ENCODE measurements at places on chromosomes 11 and 22.

- no peak for DNase-seq
Measured at GRCh38 chr22:33109514-33110430, 51.6 kb upstream of the SYN3 start.

DNA sequence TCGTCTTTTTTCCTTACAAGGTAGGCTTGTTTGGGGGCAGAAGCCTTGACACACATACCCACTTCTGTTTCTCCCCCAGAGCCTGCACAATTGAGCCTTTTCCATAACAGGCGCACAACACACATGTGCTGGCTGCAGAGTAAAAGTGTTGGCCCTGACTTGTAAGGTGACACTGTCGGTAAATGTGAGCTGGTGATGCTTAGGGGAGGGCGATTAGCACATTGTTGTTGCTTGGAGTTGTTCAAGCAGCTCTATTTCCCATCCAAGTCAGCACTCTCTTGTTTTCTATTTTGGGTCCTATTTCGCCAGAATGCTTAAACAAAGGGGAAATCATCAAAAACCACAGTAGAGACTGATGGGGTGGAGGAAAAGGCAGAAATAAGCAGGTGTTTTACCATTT, 51.9 kb upstream of the PTPRJ start:
- no peak for DNase-seq

GRCh38 chr11:10778217-10778970, 27.3 kb downstream of the CTR9 start:
- DNase-seq: no peak

GRCh38 chr11:47536915-47537314, 16.0 kb downstream of the CELF1 start:
- DNase-seq: no peak

DNA sequence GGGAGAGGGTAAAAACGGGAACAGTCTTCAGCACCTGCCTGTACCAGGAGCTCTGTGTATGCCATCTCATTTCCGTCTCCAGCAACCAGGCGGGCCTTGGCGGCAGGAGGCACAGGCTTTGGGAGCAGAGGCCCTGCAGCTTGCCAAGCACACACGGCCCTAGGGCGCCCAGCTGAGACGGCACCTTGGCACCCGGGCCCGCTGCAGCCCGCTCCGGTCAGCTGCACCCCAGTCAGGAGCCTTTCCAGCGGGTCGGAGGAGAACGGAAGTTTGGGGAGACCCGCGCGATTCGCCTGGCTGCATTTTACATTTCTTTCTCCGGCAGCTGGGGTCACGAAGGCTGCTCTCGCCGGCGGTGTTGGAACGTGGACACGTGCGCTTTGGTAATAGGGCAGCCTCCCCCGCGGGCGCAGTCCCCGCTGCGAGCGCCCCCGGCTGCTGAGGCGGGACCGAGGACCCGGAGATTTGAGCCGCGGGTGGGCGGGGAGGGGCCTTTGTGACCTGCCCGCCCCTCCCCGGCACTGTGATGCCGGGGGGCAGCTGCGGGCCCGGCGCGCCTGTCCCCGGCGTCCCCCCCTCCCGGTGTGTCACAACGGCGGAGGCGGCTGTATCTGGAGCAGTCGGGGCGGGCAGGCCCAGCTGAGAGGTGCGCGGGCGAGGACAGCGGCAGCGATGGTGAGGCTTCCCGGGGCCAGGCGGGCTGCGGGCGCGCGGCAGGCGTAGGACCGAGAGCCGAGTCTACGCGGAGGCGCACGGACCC, at the start of gene TUBA8:
Gene TUBA8 (plus strand): TSS at position 616 of the 760 bp plus-strand sequence. CDS start 57 bp downstream, at position 673.
- DNase-seq: no peak

GRCh38 chr11:12865863-12866595, 143.1 kb upstream of the RASSF10 start:
- no peak for DNase-seq

DNA sequence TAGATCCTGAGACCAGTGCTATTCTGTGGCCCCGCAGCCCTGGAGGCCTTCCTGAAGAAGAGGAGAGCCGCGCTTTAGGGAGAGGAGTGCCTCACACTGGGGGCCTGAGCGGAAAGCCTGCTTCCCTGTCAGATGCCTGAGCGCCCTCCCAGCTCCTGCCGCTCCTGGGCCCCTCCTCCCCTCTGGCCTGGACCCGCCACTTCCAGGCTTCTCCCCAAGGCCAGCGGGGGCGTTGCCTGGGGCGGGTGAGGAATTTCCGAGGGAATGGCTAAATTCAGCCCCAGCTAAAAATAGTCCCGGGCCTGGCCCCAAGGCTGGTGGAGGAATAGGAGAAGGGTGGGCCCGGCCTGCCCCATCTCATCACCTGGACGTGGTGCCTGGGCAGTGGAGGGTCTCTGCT, 15.4 kb downstream of the ARHGEF17 start:
- DNase-seq: peak; percentile 81

GRCh38 chr22:33835265-33835664, 85.0 kb downstream of the LARGE1 start:
- DNase-seq: no peak

- DNase-seq: no peak
Measured at GRCh38 chr11:34340653-34341052, 17.2 kb downstream of the ABTB2 start.

GRCh38 chr22:24290459-24290858, 19.8 kb downstream of the SPECC1L start:
- DNase-seq: no peak

DNA sequence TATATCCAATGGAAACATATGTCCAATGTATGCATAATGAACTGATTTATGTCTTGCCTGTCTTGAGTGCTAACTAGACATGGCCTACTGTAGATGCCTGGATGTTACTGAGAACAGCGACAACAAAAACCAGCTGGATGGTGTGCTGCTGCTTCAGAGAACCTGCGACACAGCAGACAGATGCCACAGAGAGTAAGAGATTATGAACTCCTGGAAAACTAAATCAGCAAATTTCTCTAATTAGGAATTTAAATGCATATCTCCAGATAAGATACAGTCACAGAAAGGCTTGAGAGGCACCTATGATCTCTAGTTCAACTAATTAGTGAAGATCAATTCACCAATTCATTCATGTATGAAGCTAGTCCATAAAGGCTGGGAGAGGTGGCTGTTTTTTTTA, 1508.0 kb upstream of the TENM4 start:
- DNase-seq: no peak

DNA sequence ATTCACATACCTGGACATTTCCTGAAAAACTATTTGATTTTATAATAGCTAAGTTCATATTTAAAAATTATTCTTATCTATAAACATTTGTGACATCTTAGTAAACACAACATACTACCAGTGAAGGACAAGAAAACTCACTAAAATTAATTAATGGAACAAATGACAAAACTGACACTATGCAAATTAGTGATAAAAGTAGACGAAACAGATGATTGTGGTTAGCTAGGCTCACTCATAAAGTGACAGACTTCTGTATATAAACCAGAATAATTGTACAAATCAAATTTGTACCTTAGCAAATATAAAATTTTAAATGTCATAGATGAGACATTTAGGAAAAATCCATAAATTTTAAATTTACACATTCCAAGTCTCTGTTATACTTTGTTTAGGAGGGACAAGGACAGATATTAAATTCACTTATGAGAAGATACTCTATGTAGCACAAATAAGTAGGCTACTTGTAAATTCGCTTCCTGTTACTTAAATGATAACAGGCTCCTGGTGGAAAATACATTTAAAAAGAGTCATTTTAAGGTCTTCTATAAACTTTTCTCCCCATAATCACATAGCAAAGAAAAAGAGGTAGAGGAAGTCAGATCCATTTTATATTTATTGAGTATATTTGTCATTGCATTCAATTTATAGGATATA, 81.2 kb downstream of the KIF18A start:
- no peak for DNase-seq

DNA sequence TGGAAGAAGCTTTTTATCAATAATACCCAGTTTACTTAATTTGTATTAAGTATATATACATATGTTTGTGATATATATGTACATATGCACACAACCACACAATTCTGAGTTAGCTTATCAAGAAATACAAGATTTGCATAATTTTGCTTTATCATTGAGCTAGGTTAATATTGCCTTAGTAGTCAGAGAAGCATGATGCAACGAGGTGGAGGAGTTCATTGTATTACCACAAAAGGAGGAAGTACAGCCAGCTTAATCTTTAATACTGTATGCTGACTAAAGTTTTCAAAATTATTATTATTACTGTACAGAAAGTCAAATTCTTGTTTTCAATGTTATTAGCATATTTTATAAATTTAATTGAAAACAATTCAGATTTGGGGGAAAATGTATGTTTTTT, 278.4 kb upstream of the PDGFD start:
- DNase-seq: peak; percentile 60

DNA sequence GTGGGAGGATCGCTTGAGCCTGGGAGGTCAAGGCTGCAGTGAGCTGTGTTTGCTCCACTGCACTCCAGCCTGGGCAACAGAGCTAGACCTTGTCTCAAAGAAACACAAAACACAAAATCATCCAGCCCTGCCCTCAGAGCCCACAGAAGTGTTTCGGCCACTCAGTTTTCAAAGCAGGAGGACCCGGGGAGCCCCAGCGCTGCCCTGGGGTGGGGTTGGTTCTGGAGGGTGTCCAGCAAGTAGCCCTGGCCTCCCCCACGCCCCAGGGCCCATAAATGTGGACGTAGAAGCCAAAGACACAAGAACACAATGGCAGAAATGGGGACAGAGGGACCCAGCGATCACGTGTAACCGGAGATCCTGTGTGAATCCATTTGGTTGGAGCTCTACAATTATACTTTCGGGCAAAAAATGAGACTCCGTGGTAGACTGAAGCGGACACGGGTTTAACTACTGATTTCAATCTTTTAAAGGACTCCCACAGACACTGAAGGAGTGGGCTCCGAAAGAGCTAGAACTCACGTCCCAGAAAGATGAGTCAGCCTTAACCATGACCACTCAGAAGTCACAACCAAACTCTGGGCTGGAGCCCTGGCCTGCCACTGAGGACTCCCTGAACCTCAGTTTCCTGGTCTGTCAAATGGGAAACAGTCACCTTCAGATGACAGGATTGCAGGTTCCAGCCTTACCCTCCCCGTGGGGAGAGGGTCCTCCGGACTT, 9.0 kb upstream of the CYTH4 start:
- peak; percentile 16 for DNase-seq

- DNase-seq: no peak
Measured at GRCh38 chr11:3199537-3200295, 18.9 kb downstream of the MRGPRG start.

DNA sequence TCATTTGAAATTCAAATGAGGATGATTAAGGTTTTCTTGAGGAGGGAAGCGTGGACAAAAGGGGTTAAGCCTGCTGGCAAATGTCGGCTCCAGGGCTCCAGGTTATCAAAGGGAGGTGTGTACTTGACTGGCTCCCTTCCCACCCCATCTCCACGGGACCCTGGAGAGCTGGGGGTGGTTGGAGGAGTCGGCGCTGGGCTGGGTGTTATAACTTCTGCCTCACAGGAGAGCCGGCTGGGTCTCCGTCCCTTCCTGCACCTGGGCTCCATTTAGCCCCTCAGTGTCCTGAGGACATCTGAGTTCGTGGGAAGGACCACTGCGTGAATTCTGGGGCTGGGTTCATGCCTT, 15.6 kb downstream of the POU2F3 start:
- DNase-seq: no peak

DNA sequence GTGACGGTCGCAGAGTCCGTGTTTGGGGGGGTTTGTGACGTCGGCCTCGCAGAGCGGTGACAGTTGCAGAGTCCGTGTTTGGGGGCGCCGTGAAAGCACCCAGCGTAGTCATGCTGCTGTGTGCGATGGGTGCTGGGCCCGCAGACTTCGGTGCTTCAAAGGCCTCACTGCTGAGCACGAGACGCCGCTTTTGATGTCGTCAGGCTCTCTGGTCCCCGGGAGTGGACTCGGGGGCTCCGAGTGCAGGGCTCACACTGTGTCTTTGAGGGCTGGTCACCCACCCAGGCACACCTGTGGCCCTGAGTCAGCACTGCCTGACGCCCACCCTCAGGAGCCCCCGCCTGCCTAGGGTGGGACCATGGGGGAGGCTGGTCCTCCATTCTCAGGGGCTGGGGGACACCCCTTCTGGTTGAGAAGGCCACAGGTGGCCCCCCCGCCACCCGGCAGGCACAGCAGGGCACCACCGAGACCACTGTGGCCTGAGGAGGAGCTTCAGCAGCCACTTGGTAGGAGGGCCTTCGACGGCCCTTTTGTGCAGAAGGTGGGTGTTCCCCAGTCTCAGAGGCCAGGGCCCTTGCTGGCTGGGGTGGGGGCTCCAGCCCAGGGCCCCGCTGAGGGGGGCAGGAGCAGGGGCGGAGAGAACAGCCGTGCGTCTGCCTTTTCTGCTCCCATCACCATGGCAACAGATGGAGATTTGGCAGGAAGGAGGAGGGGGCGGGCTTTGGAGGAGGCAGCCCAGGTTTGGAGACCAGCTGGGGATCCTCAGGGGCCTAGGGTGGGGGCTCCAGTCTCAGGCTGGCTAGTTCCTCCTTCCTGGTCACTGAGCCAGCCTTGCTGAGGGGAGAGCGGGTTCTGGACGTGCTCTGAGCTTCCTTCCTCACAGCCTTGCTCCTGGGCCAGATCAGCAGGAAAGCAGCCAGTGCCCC, 20.9 kb downstream of the BRSK2 start:
- no peak for DNase-seq

DNA sequence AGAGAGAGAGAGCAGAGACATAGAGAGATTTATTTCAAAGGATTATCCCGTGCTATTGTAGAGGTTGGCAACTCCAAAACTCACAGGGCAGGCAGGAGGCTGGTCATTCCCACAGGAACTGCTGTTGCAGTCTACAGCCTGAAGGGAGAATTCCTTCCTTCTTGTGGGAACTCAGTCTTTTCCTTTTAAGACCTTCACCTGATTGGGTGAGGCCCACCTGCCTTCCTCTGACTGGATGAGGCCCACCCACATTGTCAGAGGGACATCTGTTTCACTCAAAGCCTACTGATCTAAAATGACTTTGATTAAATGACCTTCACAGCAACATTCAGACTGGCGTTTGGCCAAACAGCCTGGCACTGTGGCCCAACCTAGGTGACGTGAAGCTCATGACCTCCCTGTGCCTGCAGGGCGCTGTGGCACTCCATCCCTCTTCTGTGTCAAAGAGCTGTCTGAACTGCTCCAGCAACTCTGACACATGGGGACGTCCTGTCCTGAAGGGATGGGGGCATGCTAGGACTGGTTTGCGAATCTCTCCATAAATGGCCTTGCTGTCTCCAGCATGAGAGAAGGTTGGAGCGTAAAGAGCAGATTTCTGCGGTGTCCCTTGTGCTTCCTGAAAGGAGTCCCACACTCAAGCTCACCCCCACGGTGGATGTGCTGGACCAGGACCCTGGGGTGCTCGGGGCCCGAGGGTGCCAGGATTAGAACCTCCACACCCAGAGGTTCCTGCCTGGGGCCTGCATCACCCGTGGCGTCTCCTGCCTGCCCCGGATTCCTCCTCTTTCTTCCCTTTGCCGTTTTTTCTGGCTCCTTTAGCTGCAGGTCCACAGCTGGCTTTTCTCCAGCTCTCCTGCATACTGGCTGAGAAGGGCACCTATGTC, 20.7 kb downstream of the KRTAP5-5 start:
- DNase-seq: no peak

GRCh38 chr11:106656646-106657045, 361.6 kb downstream of the GUCY1A2 start:
- no peak for DNase-seq

- DNase-seq: peak; percentile 49
Measured at GRCh38 chr11:116879800-116880625, 42.6 kb upstream of the APOA1 start.

- DNase-seq: no peak
Measured at GRCh38 chr11:22341588-22341931, 3.4 kb downstream of the SLC17A6 start.

- DNase-seq: no peak
Measured at GRCh38 chr11:7909585-7910285, 21.3 kb downstream of the OR10A6 start.

- no peak for DNase-seq
Measured at GRCh38 chr11:35631891-35632290, 13.6 kb downstream of the FJX1 start.
